ENCODE measurements at places on chromosomes 13 and 19.
A peak's percentile ranks its signal among the peaks of the same experiment; 100 is the strongest.

DNA sequence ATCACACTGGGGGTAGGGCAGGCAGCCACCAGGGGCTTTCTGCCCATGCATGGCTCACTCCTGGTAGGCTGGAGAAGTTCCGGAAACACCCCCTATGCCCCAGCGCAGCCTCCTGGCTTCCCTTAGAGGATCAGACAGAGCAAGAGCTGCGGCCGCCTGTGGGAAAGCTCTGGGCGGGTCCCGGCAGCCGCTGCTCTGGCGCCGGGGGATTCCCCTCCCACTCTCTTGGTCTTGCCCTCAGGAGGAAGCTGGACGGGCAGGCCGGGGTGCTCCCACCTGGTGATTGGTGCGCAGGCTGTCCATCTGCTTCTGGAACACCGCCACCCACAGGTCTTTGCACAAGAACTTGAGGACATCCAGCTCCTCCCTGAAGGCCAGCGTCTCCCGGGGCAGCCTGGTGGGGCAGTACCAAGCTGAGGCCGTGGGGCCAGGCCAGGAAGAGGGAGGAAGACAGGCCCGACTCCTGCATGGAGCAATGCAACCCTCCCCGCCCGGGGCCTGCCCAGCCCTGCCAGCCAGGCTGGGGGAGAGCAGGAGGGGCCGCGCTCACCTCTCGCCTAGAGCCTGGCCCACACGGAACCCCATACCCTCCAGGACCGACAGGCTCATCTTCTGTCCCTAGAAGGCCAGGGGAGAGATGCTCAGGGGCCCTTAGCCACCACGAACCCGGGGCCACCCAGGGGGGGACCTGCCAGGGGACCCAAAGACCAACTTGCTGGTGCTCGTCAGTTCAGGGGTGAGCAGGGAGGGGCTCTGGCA is 4.0 kb upstream of the NKPD1 start:
- DNase-seq: peak; percentile 67

DNA sequence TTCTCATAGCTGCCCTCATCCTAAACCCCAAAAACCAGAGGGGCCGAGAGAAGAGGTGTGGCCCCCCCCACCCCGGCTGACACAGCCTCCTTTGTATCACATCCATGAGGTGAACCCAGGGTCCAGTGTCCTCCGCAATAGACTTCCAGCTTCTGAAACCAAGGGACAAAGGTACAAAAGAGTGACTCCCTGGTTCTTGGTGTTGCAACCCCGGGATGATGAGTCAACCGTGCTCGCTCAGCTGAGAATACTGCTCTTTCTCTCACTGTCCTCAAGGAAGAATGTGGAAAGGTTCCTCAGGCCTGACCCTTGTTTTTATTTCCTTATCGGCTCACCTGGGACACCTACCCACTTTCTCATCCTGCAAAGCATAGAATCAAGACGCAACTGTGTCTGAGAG is 5.5 kb downstream of the SLC15A1 start:
- peak; percentile 17 for DNase-seq

- peak; percentile 84 for DNase-seq
Observed at GRCh38 chr13:114151565-114152284, 19.3 kb upstream of the RASA3 start.

- peak; percentile 11 for DNase-seq
Observed at GRCh38 chr13:72565893-72566292, 161.5 kb downstream of the MZT1 start.

DNA sequence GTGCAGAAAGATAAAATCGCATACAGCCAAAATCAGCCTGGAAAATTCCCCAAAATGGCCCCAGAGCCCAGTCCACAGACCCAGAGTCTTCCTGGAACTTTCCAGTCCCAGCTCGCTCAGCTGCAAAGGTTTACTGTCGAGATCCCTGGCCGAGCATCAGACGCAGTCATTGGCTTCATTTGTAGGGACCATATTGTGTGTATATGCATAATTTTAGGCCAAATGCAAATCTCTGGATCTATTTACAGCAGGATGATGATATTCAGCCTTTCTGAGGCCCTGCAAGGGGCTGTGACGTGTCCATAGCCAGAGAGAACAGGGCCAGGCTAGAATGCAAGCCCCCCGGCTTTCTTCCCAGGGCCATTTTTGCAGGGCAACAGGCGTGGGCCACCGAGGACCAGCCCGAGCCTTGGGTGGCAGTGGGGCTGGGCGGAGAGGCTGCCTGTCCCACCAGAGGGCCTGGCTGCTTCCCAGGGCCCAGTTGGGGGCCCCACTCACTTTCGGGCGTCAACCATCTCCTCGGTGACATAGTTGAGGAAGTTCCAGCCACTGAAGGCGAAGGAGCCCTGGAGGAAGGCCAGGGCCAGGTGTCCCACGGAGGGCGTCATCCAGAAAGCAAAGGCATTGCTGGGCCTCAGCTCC is 13.7 kb downstream of the SLC7A10 start:
- no peak for DNase-seq

GRCh38 chr19:48501494-48502349 is 9.9 kb downstream of the LMTK3 start:
- DNase-seq: peak; percentile 92

DNA sequence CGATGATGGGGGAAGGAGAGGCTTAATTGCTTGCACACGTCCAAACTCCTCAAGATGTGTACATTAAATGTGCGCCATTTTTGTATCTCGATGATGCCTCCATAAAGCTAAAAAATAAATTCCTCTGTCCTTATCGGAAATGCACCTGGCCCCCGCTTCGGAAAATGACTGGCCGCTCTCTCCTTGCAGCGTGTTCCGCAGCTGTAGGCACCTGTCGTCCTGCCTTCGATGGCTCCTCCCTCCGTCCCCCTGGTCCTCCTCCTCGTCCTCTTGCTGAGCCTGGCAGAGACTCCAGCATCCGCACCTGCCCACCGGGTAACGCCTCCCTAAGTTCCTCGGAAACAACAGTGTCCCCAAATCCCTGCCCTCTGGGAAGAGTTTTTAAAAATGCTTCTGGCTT is 1.1 kb downstream of the GALP start:
- no peak for DNase-seq

DNA sequence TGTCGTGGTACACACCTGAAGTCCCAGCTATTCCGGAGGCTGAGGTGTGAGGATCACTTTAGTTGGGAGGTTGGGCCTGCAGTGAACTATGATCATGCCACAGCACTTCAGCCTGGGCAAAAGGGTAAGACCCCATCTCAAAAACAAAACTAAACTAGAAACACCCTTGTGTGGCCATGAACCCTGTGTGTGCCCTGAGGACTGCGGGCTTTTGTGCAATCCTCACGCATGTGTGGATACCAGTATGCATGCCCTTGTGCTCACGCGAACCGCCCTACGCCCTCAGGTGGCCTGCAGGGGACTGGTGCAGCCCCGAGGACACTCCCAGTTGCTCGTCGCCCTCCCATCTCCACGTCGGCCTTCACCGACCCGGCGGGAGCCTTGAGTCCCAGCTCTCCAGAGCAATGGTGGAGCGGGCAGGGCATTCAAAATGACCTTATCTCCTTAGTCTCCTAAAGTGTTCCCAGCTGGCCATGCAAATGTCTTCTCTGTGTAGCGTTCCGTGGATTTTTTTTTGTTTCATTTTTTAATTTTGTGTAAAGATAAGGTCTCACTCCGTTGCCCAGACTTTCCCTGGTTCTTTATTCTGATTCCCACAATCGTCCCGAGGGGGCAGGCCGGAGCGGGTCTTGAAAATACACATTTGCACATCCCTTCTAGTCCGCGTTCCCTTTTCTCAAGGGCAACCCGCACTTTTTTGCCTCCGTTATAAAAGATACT is 868 bp upstream of the EGLN2 start:
- no peak for DNase-seq

GRCh38 chr13:20331419-20331818 is 99.3 kb upstream of the GJB6 start:
- no peak for DNase-seq

- DNase-seq: no peak
Observed at GRCh38 chr19:934865-935479, 9.1 kb downstream of the ARID3A start.

GRCh38 chr19:7909471-7910067 is 5.1 kb upstream of the TGFBR3L start:
- no peak for DNase-seq

GRCh38 chr13:45907503-45907902 is 56.0 kb upstream of the SIAH3 start:
- no peak for DNase-seq

GRCh38 chr13:60584976-60585375 is 188.0 kb downstream of the TDRD3 start:
- no peak for DNase-seq

DNA sequence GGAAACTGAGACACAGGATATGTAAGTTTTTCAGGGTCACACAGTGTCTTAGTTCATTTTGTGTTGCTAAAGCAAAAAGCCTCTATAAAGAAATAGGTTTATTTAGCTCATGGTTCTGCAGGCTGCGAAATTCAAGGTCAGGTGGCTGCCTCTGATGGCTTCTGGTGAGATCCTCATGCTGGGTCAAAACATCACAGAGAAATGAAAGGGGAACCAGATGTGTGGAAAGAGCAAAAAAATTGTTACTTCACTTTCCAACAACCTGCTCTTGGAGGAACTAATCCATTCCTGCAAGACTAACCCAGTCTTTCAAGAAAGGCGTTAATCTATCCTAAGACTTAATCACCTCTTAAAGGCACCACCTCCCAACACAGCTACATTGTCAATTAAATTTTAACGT is 64.2 kb upstream of the UBL3 start:
- DNase-seq: no peak

DNA sequence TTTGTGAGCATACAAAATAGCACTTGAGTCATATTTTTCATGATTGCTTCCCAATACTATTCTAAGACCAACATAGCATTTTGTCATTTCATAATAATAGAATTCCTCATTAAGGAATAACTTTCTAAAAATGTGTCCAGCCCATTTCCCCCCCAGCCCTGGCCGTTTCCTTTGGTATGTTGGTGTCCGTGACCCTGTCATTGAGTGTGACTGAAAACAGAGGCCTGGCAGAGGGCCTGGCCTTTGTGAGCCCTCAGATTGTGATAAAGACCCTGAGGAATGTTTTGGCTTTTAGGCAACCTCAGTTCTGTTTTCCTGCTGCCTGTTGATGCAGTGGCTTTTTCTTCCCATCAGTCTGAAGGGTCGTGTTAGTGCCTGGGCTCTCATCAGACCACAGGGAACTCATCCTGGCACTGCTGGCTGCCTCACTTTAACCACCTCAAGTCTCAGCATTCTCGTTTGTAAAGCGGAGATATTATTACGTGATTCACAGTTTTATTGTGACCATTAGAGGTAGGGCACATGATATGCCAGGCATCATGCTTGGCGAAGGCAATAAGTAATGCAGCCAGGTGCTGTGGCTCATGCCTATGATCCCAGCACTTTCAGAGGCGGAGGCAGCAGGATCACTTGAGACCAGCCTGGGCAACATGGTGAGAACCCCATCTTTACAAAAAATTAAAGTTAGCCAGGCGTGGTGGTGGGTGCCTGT is 13.8 kb downstream of the SPINT2 start:
- no peak for DNase-seq

DNA sequence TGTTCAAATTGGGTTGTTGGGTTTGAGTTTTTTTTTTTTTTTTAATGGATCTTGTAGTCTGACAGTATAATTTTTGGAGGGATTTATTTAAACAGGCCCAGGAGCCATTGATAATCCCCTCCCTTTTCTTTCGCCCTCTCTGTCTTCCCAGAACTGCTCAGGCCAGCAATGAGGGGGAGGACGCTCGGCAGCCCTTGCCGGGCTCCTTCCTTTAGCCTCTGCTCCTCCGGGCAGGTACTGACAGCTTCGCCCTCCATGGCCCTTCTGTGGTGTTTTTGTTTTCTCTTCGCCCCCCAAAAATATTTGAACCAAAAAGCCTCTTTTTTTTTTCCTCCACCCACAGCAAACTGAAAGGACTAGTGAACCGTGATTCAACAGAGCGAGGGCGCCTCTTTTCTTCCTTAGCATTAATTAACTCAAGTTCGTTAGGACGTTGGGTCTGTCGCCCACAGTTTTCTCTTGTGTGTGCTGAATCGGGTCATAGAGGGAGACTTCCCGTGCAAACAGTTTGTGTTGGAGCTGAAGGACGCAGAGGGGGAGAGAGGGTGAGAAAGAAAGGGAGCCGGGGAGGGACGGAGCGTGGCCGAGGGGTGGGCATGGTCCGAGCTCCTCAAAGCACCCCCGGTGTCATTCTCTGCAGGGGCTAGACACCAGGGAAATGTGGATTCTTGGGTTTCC is 21.5 kb downstream of the NFIX start:
- no peak for DNase-seq

DNA sequence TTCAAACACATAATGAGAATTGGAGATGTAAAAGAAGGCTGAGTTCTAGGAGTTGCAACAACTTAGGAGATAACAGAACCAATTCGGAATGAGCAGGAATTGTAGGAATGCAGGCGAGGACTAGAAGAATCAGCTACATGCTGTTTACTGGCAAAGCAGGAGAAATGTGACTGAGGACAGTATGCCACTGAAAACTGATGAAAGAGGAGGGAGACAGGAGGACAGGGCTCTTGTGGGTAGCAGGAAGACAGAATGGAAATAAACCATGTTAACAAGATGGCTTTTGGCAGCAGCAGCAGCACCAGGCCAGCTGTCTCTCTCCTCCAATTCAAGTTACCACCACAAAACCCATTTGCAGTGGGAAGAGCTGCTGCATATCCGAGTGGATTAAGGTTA is 91.0 kb upstream of the SLC15A1 start:
- no peak for DNase-seq

DNA sequence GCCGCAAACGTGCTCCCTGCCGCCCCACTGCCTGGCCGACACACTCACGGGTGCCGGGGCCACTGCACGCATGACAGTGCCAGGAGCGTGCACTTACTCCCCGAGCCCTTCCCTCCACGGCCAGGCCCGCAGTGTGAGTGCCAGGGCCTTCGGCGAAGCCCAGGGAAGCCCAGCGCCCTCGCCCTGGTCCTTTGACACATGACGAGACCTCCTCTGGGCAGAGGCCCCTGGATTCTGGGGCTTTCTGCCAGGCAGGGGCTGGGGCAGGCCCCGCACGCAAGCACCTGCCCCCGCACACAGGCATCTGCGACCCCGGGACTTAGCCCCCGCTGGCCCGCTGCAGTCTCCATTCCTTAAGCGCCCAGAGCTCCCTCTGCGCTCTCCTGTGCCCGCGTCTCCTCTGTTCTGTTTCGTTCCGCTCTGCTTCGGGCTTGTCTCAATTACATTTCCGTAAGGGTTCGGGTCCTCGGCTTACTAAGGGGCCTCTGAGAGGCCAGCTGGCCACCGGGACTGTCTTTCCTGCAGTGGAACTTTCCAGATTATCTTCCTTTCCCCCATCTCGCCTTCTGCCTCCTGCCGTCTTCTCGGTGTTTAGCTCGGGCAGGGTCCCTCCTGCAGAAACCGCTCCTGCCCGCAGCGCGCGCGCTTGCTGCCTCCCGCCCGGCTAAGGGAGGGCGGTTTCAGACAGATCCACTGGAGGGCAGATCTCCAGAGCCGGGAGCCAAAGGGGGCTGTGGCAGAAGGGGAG is 98.8 kb downstream of the ING1 start:
- DNase-seq: no peak

DNA sequence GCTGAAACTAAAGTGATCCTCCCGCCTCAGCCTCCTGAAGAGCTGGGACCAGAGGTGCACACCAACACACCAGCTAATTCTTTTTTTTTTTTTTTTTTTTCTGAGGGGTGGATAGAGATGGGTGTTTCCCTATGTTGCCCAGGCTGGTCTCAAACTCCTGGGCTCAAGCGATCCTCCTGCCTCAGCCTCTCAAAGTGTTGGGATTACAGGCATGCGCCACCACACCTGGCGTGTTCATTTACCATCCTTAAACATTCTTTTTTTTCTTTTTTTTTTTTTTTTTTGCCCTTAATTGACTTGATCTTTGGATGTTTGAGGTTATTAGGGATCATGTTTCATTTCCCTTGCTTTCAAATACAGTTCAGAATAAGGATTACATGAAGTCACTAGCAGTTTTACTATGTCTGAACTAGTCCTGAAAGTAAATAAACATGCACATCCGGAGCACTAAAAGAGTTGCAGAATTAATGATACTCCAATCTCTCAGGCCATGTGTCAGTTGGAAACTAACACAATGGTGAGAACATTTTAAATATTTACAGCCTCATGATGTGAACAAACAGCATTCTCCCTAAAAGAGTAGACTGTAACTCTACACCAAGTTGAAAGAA is 10.2 kb downstream of the UTP14C start:
- DNase-seq: no peak

Measured in RWPE1 (cell line).